ENCODE measurements at places on chromosomes 6 and 20. TPM values are rescaled to one million over a fixed set of nuclear protein-coding genes. Genes with fewer than 3 reads are reported as not detected.
A peak's percentile ranks its signal among the peaks of the same experiment; 100 is the strongest.

GRCh38 chr6:24207413-24207812 is 81.4 kb downstream of the NRSN1 start:
- peaks cover 23% of the 10 kb centered on the region for H3K4me1 ChIP-seq
- no peaks in the 10 kb centered on the region for H3K27me3 ChIP-seq
- H3K27ac ChIP-seq, result no peak overlapping the region
- no peak overlapping the region for H3K4me3 ChIP-seq
- DNase-seq, result no peak
- H3K36me3 ChIP-seq, result peaks cover 16% of the 10 kb centered on the region

DNA sequence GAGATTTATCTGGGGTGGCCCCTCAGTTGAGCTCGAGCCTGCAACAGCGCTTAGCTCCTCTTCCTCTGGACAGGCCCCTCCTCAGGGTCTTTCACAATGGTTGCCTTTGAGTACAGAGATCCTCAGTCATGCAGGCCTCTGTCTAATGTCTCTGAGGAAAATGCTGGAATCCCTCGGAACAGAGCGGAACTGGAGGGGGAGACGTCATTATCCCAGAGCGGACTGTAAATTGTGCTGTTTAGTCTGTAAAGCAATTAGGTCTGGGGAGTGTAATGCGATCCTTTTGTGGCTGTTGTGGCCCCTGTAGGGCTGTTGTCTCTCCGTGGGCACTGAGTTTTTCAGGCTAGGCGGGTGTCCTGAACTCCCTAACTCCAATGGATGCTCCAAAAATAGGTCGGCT is 15.0 kb upstream of the DAAM2 start:
- H3K27me3 ChIP-seq, result no peaks in the 10 kb centered on the region
- no peak overlapping the region for H3K4me3 ChIP-seq
- H3K27ac ChIP-seq, result no peak overlapping the region
- no peak for DNase-seq

GRCh38 chr6:36248980-36249379 is 20.9 kb upstream of the PNPLA1 start:
- DNase-seq, result no peak
- peaks cover 15% of the 10 kb centered on the region for H3K4me1 ChIP-seq
- H3K36me3 ChIP-seq, result peaks cover 3% of the 10 kb centered on the region

DNA sequence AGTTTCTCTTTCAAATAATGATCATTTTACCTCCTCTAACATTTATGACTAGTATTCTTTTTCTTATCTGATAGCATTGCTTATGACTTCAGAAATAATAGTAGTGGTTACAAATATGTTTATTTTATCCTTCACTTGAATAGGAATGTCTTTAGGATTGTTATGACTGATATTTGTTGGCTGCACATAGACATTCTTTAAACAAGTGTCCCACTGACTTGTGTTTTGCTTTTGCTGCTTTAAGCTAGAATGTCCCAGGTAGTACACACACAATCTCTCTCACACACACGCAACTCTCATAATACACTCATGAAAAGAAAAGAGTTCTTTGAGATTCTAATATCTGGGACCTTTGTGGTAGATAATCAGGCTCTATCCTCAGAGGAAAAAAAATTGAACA is 21.6 kb downstream of the KIAA1586 start:
- H3K27me3 ChIP-seq, result no peaks in the 10 kb centered on the region
- H3K27ac ChIP-seq, result no peak overlapping the region
- H3K4me1 ChIP-seq, result peaks cover 2% of the 10 kb centered on the region
- peaks cover 19% of the 10 kb centered on the region for H3K36me3 ChIP-seq
- DNase-seq, result no peak
- no peak overlapping the region for H3K4me3 ChIP-seq

- H3K4me3 ChIP-seq, result no peak overlapping the region
- peaks cover 1% of the 10 kb centered on the region for H3K36me3 ChIP-seq
- peaks cover 9% of the 10 kb centered on the region for H3K27me3 ChIP-seq
- no peak for DNase-seq
Observed at GRCh38 chr6:35197196-35197595, 16.6 kb upstream of the SCUBE3 start.

GRCh38 chr6:7165890-7166267 is 58.1 kb downstream of the RREB1 start:
- H3K36me3 ChIP-seq, result peaks cover 2% of the 10 kb centered on the region
- peaks cover 72% of the 10 kb centered on the region for H3K4me1 ChIP-seq
- DNase-seq, result no peak
- H3K4me3 ChIP-seq, result no peak overlapping the region

DNA sequence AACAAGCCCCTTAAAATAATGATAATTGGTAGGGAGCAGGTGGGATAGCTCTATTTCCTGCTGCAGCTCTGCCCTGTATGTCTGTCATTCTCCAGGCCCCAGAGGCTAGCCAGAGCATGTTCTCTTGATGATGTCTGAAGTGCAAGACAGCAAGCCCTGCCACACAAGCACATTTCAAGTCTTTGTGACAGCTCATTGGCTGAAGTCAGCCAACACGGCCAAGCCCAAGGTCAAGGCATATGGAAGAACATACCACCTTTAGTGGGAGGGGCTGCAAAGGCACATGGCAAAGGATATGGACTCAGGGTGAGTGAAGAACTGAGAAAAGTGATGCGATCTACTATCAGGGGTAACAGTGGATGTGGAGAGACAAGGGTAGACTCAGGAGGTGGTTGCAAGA is 116.1 kb downstream of the PRND start:
- no peaks in the 10 kb centered on the region for H3K4me1 ChIP-seq
- H3K36me3 ChIP-seq, result no peaks in the 10 kb centered on the region
- peaks cover 25% of the 10 kb centered on the region for H3K27me3 ChIP-seq
- H3K4me3 ChIP-seq, result no peak overlapping the region
- H3K27ac ChIP-seq, result no peak overlapping the region

DNA sequence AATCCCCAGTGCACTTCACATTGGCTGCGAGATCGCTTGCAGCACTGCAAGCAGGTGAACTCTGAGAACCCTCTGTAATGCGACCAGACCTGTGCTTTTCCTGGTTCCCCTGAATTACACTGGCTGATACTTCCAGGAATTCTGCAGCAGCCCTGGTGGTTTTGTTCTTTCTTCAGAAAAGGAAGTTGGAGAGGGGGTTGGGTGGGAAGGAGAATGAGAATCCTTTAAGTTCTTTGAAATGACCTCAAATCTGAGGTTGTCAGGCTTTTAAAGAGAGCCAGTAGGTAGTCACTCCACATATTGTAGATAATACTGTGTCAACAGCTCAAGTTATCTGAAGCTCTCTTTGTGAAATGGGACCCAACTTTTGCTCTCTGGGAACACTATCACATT is 62.4 kb downstream of the GCNT2 start:
- peaks cover 5% of the 10 kb centered on the region for H3K27me3 ChIP-seq
- H3K36me3 ChIP-seq, result no peaks in the 10 kb centered on the region
- H3K4me3 ChIP-seq, result peak overlapping the region; percentile 10
- H3K27ac ChIP-seq, result peak overlapping the region; percentile 75
- no peak for DNase-seq
- H3K4me1 ChIP-seq, result peaks cover 53% of the 10 kb centered on the region

DNA sequence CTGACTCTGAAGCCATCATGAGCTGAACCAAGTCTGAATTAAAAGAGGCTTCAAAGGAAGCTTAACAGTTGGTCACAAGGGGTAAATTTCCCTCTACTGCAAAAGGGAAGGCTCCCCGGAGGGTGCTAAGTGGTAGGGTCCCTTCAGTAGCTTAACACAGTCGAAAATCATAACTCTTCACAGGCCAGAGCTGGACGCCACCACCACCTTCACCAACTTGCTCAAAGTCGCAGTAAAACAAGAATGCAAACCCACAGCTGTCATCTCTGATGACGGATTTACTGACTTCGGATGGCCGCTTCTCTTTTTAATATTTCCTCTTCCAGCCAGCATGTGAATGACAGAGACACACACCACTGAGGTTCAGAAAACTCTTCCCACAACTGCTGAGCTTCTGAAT is 144.7 kb upstream of the FBXL4 start:
- H3K4me3 ChIP-seq, result no peak overlapping the region
- no peaks in the 10 kb centered on the region for H3K36me3 ChIP-seq
- H3K4me1 ChIP-seq, result no peaks in the 10 kb centered on the region
- no peak for DNase-seq
- H3K27me3 ChIP-seq, result peaks cover 30% of the 10 kb centered on the region

GRCh38 chr6:17269840-17270239 is 11.3 kb upstream of the RBM24 start:
- DNase-seq, result no peak
- H3K27me3 ChIP-seq, result no peaks in the 10 kb centered on the region
- H3K36me3 ChIP-seq, result no peaks in the 10 kb centered on the region
- H3K4me1 ChIP-seq, result no peaks in the 10 kb centered on the region
- H3K27ac ChIP-seq, result no peak overlapping the region

GRCh38 chr6:37971266-37971665 is 151.7 kb downstream of the ZFAND3 start:
- no peak overlapping the region for H3K4me3 ChIP-seq
- no peaks in the 10 kb centered on the region for H3K4me1 ChIP-seq
- H3K27ac ChIP-seq, result no peak overlapping the region
- H3K36me3 ChIP-seq, result peaks cover 37% of the 10 kb centered on the region
- DNase-seq, result no peak

DNA sequence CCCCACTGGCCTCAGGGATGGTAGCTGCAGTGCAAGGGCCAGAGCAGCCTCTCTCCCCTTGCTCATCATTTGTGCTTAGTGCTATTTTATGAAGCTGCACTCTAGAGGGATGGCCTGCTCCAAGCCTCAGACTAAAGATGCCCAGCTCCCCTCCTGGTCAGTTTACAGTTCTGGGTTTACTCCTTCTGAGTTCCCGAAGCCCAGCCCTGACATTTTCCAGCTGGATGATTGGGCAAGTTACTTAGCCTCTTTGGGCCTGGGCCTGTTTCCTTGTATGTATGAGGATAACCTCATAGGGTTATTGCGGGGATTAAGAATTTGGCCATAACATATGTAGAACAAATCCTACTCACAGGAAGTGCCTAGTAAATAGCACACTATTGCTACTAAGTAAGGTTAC is 31.8 kb upstream of the EMILIN3 start:
- peaks cover 8% of the 10 kb centered on the region for H3K36me3 ChIP-seq
- H3K4me1 ChIP-seq, result no peaks in the 10 kb centered on the region
- H3K27me3 ChIP-seq, result no peaks in the 10 kb centered on the region
- H3K4me3 ChIP-seq, result no peak overlapping the region
- no peak for DNase-seq

DNA sequence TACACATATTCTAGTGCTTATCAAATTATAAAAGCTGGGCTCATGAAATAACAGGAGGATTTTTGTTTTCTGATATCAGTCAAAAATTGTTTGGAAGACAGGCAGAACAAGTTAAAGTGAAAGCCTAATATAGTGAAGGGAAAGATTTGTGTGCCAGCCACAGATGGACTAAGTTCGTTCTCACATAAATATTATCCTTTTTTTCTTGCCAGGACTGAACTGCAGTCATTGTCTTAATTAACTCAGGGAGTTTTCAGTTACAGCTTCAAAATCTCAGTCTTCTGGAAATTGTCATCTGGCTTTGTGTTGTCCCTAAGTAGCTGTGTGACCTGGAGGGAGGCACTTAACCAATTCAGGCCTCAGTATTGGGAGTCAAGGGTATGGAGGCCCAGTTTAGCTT is 40.7 kb downstream of the PLCB4 start:
- no peak overlapping the region for H3K4me3 ChIP-seq
- H3K36me3 ChIP-seq, result no peaks in the 10 kb centered on the region
- H3K27ac ChIP-seq, result no peak overlapping the region
- H3K27me3 ChIP-seq, result no peaks in the 10 kb centered on the region
- no peak for DNase-seq
- H3K4me1 ChIP-seq, result no peaks in the 10 kb centered on the region

DNA sequence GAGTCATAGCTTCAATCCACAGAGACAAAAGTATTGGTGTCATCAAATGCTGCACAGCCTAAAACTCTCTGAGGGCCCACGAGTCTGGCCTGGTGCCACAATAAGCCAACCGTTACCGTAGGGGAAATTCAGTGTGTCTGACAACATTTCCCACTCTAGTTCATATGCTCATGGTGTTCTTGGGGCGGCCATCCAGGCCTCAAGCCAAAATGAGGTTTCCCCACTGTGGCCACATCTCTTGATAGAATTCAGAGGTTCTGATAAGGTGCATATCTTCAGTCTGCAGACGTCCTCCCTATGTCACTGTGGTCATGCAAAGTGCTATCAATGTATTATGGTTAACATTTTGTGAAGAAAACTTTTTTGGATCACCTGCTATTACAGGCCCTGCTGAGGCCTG is 627.7 kb downstream of the QKI start:
- H3K27ac ChIP-seq, result no peak overlapping the region
- no peak for DNase-seq
- no peaks in the 10 kb centered on the region for H3K27me3 ChIP-seq

DNA sequence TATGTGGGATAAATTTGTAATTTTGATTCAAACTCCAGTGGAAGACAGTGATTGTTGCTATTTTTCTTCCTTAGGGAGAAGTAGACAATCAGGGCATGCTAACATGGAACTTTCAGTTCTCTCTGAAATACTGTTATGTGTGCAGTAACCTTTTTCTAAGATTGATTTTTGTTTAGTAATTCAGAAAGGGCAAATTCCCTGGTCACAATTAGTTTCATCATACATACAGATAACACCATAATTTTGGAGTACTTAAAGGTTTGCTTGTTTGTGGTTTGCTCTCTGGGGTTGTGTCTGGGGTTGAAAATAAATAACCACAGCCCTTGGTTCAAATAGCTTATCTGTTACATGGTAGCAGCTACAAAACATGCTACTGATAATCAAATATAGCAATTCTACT is 34.4 kb downstream of the ADGRG6 start:
- peak overlapping the region; percentile 56 for H3K27ac ChIP-seq
- H3K27me3 ChIP-seq, result no peaks in the 10 kb centered on the region
- no peak for DNase-seq

GRCh38 chr20:38460040-38460623 is 12.5 kb upstream of the RALGAPB start:
- no peak overlapping the region for H3K4me3 ChIP-seq
- peaks cover 4% of the 10 kb centered on the region for H3K4me1 ChIP-seq
- H3K36me3 ChIP-seq, result no peaks in the 10 kb centered on the region
- no peaks in the 10 kb centered on the region for H3K27me3 ChIP-seq

GRCh38 chr20:9488063-9488462 is 26.3 kb upstream of the LAMP5 start:
- no peak overlapping the region for H3K27ac ChIP-seq
- no peaks in the 10 kb centered on the region for H3K36me3 ChIP-seq
- H3K4me3 ChIP-seq, result no peak overlapping the region
- no peak for DNase-seq
- no peaks in the 10 kb centered on the region for H3K4me1 ChIP-seq

HLA-F gene
- total RNA-seq, result not detected

EDN3 gene
- total RNA-seq, result 3.6 TPM

TBC1D32 gene
- 15.4 TPM for total RNA-seq

RBPJL gene
- 1.5 TPM for total RNA-seq

NTSR1 gene
- 0.13 TPM for total RNA-seq

BANF2 gene
- not detected for total RNA-seq

TAAR1 gene
- total RNA-seq, result not detected

SMOC2 gene
- total RNA-seq, result 5.9 TPM

APCDD1L gene
- total RNA-seq, result not detected

HIVEP2 gene
- 9.7 TPM for total RNA-seq

WFDC5 gene
- not detected for total RNA-seq

DLK2 gene
- total RNA-seq, result 0.60 TPM

STMND1 gene
- total RNA-seq, result 0.22 TPM

ECT2L gene
- total RNA-seq, result not detected

SLC35D3 gene
- 0.13 TPM for total RNA-seq
